ENCODE measurements at places on chromosomes 11 and 22.

- DNase-seq: no peak
Observed at GRCh38 chr22:26586556-26587325, 3.2 kb downstream of the TPST2 start.

- DNase-seq: no peak
Observed at GRCh38 chr11:100760744-100761143, 73.7 kb downstream of the ARHGAP42 start.

GRCh38 chr22:29479417-29480261, at the start of gene NEFH:
NEFH (plus strand) TSS chr22:29480218; CDS start chr22:29480263, 45 bp downstream.
- no peak for DNase-seq

DNA sequence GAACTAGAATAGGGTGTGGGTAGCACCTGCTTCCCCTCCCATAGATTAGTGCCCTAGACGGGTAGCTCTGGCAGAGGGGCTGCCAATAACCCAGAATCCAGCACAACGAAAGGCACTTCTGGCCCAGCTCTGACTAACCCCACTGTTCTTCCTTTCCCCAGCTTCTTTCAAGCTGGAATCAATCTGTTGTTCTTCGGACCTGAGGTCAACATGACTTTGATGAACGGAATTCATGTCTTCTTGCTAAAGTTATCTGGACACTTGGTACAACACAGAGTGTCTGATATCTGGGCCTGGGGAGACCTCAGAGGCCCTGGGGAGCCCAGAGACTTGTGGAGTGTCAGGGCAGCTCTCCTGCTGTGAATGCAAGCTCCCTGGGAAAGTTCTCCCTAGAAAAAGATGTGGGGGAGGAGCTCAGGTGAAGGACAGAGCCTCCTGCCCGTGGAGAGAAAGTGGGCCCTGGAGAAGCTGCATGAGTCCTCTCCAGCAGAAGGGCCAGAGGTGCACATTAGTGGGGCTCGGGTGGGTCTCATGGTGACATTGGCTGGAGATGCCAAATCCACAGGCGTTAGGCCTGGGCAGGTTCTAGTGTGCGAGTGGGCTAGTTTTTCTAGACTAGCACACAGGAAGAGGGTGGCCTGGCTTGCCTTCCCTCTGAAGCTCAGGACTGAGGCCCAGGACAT, 6.3 kb downstream of the KCNJ11 start:
- no peak for DNase-seq

DNA sequence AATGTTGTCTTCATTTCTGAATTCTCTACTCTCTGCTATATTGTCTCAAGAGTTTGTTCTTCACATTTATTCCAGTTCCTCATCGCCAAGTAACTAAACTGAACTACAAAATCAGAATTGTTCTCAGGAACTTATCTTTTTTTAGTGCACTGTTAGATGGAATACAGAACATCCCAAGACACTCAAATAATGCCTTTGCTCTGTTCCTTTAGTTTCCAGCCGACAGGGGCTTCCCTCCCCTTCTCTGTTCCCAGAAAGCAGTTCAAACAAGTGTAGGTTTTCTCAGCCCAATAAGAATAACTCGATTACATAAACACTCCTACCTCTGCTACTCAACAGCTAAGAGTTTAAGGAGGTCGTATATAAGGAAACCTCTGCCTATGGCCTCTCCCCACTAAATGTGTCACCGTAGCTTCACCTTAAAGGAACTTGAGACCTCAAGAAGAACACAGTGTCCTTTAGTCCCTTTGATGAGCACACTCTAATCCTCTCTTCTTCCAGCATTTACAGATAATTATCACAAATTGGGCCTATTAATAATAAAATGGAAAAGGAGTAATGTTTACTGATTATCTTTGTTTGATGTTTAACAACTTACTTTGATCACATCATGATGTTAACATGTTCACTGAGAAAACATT, 6.9 kb downstream of the POU2AF3 start:
- DNase-seq: no peak

GRCh38 chr11:18457450-18457849, 1.8 kb downstream of the LDHAL6A start:
- DNase-seq: no peak

GRCh38 chr22:37510091-37510490, 9.1 kb downstream of the CARD10 start:
- no peak for DNase-seq

DNA sequence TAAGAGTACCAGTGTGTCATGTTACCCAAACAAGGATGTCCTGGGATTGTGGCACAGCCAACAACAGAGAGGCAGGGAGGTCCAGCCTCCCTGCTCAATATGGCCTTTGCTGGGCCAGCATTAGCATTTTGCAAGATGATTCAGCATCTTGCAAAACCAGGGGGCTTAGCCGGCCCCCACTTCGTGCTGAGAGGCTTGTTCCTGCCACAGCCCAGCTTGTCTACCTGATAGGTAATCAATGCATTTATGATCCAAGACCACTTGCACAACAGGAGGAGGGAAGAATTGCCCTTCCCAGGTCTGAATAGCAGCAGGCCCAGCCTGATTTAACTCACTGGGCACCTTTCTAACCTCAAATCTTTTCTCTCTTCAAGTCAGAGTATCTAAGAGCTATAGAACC, 189.0 kb upstream of the SYT13 start:
- no peak for DNase-seq

- no peak for DNase-seq
Observed at GRCh38 chr11:20522536-20522935, 76.9 kb upstream of the SLC6A5 start.

GRCh38 chr11:27041141-27041899, 705 bp downstream of the BBOX1 start:
- no peak for DNase-seq

DNA sequence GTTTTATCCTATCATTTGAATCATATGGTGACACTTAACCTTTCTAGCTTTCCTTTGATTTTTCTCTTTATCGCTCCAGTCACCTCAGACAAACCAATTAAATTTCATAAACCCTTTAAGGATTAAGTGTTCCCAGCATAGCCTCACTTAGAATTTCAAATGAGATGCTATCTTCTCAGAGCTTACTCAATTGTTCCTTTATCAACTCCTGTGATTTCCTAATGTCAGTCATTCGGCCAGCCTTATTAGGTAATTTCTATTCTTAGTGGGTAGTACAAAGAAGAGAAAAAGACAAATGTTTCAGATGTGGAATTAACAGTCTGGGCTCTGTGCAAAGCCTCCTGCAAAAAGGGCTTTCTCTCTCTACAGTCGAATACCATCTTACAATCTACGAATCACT, 77.1 kb upstream of the CCDC90B start:
- no peak for DNase-seq

- no peak for DNase-seq
Observed at GRCh38 chr22:23072911-23073491, 2.7 kb downstream of the GNAZ start.

DNA sequence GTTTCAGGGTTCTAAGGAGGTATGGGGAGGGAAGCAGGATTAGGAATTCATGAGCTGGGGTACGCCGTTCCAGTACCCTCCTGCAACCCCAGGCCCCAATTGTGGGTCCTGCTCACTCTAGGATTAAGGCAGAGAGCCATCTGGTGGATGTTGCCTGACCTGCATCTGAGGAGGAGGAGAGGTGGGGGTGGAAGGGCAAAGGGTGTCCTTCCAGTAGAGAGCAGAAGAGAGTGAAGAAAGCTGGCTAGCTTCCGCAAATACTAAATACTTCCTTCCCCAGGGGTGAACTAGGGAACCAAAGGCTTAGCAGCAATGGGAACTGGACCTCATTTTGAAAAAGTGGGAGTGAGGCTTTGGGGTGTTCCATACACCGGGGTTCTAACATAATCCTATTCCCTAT, 10.6 kb downstream of the LRRC51 start:
- DNase-seq: peak; percentile 82

DNA sequence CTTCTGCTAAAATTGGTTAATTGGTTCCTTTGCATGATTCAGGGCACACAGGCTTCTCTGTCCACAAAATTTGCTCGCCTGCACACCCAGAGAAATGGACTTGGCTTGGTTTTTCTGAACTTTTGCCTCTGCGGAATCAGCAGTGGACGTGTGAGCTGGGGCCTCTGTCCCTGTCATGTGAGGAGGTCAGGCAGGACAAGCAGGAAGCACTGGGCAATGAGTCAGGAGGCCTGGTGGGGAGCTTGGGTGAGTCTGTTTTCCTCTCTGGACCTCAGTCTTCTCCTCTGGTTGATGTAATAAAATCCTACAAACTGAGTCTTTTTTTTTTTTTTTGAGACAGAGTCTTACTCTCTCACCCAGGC, 10.4 kb upstream of the CELSR1 start:
- peak; percentile 74 for DNase-seq

Data from inflammatory macrophage treated with lipopolysaccharide for 1 hour (primary cell).